ENCODE measurements at places on chromosomes 16 and 17.

DNA sequence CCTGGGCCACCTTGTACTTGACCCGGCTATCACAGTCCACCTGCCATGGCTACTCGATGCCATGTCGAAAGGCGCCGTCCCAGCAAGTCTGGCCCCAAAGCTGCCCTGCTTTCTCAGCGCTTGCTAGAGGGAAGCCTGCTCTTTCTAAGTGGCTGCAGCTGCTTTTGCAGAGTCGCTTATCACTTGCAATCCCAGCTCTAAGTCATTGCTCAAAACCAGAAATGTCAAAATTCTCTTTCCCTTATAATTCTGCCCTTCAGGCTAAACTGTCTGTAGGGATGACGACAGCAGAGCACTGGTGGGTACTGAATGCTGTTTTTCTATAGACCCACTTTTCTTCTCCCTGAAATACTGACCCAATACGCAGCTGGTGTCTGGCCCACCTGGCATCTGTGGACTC is 184.2 kb downstream of the ENGASE start:
- no peak for DNase-seq

DNA sequence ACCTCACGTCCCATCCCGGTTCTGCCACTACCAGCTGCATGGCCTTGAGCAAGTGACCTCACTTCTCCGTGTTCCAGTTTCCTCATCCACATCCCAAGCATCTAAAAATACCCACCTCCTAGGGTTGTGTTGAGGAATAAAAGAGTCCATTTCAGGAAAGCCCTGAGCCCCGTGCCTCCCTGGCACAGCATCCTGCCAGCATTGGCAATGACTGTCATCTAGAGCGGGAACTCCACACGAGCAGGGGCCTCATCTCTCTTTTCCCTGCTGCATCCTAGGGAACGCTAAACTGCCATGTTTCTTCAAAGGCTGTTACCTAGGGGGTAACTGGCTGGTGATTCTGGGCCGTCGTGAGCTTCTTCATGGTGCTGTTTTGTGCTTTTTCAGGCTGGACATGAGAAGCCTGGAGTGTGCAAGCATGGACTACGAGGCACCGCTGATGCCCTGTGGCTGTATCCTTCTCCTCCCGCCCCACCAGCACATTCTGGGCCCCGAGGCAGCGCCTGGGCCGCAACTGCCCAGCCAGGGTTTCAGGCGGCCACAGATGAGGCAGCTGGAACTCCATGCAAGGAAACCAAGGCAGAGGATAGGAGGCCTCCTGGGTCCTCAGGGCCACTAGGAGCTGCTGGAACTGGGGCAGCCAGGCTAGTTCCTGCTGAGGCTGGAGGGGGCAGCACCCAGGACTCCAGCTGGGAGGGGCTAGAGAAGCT is 221.4 kb downstream of the KATNIP start:
- DNase-seq = no peak

DNA sequence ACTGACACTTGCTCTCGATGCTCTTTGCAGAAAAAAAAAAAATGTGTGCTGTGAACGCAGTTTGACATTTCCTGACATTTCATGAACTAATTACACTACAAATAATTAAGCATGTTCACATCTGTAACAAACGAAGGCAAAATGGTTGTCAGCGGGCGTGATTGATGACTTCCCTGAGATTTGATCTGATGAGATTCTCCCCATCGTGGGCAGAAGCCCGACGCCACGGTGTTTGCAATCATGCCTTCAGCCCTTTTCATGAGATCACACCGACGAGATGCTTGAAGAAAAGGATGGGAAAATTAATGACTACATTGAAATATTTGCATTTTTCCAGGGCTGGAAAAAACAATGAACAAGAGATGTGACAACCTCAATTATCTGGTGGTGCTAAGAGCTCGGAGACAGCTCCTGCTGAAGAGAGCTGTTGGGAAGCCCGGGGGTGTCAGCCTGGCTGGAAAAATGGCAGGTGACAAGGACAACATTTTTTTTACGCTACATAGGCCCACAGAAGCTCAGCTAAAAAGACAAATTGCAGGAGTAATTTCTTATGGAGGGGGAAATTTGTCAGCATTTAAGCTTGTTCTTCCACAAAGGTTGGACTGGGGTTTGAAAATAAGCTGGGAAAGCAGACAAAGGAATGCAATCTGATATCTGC is 259.4 kb upstream of the IRX3 start:
- no peak for DNase-seq

- no peak for DNase-seq
Observed at GRCh38 chr16:81553814-81554675, 109.4 kb downstream of the CMIP start.

DNA sequence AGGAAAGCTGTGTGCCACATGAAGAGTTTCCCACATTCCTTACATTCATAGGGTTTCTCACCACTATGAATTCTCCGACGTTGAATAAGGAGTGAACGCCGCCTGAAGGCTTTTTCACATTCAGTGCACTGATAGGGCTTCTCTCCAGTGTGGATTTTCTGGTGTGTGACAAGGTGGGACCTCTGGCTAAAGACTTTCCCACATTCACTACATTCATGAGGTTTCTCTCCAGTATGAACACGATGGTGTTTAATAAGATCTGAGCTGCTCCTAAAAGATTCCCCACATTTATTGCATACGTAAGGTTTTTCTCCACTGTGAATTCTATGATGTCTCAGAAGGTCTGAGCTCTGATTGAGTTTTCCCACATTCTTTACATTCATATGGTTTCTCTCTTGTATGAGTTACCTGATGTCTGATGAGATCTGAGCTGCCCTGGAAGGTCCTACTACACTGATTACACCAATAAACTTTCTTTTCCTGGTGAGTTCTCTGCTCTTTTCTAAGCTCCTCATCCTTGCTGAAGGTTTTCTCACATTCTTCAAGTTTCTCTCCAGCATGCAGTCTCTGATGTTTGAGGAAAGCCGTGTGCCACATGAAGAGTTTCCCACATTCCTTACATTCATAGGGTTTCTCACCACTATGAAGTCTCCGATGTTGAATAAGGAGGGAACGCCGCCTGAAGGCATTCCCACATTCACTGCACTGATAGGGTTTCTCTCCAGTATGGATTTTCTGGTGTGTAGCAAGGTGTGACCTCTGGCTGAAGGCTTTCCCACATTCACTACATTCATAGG is 10.0 kb downstream of the ZNF594 start:
- no peak for DNase-seq
